ENCODE measurements at places on chromosomes 1 and 21.

DNA sequence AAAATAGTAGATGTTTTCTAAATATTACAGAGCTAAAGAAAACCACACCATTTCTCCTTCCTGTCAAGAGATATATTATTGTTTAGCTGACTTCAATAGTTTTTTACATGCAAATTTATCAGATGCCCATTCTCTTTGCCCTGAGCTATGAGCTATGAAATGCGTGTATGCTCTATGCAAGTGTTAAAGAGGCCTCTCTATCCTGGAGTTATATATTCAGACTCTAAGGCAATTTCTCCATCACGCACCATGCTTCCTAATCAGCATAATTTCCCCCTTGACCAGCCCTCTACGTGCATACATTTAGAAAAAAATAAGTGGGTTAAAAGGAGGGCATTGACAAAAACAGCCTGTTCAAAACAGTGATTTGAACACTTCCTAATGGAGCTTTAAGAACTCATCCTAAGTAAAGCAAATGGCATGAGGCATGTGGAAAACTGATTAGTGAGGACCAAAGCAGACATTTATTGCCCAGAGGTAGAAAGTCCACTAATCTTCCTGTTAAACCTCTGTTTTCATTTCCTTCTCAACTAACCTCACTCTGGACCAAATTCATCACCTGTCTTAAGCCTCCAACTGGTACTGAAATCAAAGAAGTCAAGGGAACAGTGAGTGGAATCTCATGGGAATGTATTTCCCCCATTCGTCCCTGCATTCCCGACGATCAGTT, 565.8 kb upstream of the PKN2 start:
- DNase-seq = no peak

DNA sequence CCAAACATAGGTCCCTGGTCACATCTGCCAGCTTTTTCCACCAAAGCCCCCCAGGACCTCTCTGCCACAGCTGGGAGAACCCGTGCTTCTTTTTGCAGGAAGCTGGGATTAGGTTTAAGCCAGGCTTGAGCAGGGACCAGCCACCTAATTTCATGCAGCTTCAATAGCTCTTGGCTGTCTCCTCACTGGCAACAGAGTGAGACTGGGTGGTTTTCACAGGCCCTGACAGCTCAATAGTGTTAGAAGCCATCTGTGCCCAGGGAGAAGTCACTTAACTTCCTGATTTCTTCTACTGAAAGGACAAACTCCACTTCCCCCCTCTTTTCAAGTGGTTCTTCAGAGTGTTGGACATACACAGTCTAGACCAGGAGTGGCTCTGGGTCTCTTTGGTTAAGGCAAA, 20.4 kb upstream of the SRSF4 start:
- DNase-seq = peak; percentile 62

- peak; percentile 41 for DNase-seq
Measured at GRCh38 chr1:216119600-216119999, 303.6 kb downstream of the USH2A start.

- no peak for DNase-seq
Measured at GRCh38 chr1:20373286-20373685, 82.6 kb downstream of the VWA5B1 start.

DNA sequence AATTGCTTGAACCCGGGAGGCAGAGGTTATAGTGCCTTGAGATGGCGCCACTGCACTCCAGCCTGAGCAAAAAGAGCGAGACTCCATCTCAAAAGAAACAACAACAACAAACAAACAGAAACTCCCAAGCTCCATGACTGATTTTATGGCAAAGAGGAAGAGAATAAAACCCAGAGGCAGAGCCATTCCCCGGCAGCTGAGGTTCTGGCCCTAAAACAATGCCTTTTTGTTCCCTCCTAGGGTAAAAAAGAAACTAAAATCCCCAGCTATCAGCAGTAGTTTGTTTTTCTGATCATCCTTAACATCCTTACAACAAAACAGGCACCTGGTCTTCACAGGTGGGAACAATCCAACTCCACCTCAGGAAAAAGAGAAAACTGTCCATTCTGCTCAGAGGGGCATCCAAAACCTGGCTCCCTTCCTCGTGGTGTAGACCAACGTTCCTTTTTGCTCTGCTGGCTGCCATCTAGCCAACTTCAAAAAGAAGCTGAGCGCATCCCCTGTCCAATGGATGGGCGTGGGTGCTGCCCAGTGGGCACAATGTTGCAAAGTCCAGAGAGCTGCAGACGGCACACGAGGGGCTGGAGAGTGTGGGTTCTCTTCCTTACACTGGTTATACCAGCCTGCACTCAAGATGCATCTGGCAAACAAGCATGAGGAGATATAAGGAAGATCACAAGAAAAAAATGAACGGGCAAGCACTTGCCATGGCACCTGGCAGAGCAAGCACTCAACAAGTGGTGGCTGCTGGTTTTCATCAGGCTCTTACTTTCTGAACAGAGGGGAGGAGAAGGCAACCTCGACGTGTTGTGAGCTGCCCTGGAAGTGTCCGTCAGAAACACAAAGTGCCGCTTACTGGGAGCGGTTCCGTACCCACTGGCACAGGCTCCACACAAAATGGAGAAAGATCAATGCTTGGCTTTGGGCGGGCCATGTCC, 54.7 kb downstream of the SLC66A1 start:
- no peak for DNase-seq

- DNase-seq = no peak
Measured at GRCh38 chr1:187933562-187934419, 1105.0 kb downstream of the PLA2G4A start.

DNA sequence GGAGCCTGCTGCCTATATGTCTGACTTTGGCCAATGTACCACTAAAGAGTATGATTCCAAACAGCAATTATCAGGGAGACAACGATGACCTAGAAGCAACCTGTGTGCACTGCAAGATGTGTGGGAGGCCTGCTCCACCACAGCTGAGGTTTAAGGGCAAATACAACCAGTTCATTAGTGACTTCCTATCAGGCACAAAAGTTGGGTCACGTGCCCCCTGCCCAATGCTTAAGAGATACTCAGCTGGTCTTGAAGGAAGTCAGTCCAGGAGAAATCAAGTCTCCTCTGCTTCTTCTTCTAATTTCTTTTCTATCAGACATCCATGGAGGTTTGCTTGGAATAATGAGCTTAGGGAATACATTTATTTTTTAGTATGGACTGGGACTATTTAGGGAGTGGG, 296.0 kb downstream of the HLX start:
- no peak for DNase-seq

DNA sequence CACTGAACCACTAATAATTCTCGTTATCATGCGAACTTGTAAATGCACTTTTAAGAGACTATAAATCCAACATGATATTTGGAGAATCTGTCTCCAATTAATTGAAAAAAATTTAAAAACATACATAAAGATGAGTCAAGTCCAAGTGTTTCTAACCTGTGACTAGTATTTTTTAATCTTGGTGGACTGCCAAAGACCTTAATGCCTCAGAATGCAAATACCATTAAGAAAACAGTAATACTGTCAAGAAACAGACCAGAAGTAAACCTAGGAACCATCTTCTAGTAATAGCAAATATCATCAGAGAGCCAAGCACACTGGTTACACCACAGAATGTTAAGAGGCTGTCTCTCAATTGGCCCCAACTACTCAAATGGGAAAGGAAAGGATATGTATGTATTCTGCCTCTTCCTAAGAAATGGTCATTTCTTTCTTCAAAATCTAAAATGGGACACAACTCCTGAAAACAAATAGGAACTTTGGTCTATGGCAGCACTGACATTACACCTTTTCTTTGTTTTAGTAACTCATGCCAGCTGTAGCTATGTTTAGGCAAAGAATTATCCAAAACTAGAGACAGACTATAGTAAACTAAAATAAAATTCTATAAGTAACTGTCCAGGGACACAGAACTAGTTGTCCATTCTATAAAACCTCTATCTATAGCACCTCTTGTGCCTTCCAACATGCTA, 15.8 kb downstream of the SCYL3 start:
- no peak for DNase-seq

DNA sequence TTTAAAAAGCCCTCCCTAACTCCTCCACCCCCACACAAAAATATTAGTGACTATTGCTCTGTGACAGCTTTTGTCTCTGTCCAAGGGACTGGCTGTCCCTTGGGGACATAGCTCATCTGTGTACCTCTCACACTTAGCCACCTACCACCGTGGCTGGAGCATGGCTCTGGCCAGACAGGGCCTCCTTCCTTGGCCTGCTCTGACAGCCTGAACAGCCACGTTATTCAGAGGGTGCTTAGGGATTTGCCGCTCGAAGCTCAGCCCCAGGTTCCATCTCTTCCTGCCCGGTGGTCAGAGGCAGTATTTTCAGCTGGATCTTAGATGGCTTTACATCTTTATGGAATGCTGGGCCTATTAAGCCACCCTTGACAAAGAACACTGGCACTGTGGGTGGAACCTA, 6.1 kb upstream of the CELSR2 start:
- no peak for DNase-seq

GRCh38 chr1:239537795-239538194, 151.4 kb downstream of the CHRM3 start:
- DNase-seq = no peak

- DNase-seq = peak; percentile 29
Measured at GRCh38 chr1:58497499-58497898, 49.0 kb downstream of the OMA1 start.

DNA sequence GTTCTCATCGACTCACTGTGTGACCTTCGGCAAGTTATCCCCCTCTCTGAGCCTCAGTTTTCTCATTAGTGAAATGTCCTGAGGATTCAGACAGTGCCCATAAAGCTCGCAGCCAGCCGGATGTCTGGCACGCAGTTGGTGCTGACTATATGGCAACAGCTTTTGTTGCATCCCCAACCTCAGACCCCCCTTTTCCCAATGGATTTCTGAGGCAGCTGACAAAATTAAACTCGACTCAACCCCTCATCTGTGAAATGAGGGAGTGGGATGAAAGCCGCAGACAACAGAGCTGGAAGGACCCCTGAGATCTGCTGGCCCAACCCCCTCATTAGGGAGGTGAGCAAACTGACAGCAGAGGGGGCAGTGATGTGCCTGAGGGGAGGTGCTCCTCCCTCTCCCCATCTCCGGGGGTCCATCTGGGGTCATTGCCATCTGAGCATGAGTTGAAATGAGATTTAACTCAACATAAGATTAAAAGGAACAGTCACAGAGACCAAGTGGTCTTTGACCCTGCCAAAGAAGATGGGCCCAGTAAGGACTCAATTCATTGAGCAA, 40.4 kb downstream of the NKAIN1 start:
- DNase-seq = no peak

DNA sequence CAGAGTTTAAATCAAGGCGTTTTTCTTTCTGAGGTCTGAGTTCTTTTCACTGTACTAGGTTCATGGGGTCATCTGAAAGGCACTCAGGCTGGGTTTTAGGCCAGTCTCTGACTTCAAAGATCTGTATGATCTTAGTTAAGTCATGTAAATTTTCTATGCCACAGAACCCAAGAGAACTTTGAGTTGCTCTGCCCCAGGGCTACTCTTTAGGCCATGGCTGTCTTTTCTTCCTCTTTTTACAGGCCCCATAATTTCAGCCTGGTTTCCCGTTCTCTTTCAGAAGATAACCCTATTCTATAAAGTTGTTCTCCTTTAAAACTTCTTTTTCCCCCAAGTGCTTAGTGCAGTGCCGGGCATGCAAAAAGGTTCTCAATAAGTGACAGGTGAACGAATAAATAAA, 26.1 kb downstream of the METTL13 start:
- DNase-seq = peak; percentile 20

GRCh38 chr21:42474043-42474831, 21.8 kb downstream of the RSPH1 start:
- peak; percentile 72 for DNase-seq

DNA sequence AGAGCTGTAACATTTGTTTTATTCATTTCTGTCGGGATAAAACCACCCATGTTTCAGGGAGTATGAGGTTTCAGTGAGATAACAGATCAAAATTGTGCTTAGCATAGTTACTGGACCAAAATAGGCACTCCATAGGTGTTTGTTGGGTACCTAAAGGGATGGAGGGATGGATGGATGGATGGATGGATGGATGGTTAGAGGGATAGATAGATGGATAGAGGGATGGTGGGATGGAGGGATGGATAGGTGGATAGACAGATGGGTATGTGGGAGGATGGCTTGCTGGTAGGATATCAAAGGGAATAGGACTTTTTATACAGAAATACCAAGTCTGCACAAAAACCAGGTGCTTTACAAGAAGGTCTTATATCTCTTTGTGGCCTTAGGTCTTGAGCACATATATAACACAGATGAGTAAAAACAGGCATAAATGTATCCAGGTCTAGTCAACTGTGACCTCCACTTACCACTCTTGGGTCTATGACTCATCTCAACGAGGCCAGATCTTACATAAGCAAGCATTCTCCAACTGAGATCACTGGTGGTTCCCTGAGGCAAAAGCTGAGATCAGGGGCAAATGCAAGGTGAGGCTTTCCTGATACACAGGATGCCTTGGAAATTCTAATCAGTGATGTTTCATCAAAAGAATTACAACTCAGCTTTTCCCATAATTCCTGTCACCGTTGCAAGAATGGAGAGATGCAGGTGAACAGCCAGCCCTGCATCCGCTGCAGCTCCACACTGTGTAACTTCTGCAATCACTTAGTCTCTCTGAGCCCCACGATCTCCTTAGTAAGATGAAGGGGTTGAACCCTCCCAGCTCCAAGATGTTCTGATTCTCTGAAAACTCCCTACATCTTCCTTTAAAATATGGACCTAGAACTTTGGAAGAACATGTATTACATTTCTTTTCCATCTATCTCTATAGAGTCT, 32.0 kb downstream of the PTAFR start:
- peak; percentile 82 for DNase-seq

DNA sequence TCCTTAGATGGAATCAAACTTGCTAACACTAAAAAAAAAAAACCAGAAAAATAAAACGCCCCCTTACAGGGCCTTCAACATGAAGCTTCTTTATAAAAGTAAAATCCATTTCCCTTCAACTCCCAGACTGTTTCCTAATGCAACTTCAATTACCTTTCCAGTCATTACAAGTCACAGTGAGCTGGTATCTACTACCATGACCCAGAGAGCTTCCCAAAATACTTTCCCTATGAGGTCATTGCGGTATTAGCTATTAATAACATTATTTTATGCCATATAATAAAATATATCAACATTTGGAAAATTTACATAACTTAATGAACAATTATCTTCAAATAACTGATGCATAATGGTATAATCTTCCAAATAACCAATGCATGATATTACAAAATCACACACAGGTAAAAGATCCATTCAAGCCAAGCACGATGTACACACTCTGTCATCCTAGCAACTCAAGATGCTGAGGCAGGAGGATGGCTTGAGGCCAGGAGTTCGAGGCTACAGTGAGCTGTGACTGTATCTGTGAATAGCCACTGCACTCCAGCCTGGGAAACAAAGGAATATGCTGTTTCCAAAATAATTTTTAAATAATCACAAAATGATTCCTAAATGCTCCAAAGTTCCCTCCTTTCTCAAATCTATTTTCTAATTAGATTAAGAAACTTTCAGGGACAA, 24.1 kb downstream of the EIF4G3 start:
- DNase-seq = no peak

DNA sequence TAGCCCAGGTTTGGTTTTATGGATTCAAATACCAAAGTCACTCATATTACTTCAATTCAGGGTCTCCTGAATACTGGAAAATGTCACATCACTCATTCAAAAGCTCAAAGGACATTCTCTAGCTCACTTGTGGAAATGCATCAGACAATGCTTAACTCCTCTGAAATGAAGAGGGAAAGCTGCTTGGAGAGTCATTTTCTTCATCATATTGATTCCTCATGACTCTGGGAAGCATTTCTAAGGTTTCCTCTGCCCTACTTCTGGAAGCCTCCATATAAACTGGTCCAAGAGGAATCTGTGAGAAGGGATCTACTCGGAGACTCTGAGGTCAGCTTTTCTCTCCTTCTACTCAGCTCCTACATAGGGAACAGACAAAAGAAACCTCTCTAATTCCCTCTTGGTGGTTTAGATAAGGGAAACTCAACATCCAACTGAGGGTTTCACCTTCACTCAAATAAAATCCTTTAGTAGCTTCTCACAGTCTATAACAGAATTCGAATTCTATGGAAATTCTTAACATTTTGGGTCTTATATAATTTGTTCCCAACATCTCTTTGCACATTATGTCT, 36.4 kb upstream of the RBBP5 start:
- DNase-seq = no peak
